NCI-H510A (cell line): ENCODE measurements at places on chromosomes 2 and 18.

- no peak for DNase-seq
Observed at GRCh38 chr2:217398860-217399259, 539.0 kb upstream of the TNP1 start.

DNA sequence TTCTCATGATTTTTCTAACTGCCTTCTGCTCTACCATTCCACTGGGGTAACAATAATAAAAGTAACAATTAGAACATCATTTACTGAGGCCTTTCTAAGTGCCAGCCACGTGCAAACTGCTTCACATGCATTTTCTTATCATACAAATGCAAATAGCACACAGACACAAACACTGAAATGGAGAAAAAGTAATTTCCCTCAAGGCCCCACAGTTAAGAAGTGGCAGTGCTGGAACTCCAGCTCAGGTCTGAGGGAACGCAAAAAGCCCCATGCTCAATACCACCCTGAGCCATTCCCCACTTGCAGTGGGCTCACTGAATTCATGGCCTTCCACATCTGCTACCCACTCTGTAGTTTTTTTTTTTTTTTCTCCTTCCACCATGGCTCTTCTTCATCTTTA lies 140.6 kb downstream of the UPP2 start:
- DNase-seq = no peak

DNA sequence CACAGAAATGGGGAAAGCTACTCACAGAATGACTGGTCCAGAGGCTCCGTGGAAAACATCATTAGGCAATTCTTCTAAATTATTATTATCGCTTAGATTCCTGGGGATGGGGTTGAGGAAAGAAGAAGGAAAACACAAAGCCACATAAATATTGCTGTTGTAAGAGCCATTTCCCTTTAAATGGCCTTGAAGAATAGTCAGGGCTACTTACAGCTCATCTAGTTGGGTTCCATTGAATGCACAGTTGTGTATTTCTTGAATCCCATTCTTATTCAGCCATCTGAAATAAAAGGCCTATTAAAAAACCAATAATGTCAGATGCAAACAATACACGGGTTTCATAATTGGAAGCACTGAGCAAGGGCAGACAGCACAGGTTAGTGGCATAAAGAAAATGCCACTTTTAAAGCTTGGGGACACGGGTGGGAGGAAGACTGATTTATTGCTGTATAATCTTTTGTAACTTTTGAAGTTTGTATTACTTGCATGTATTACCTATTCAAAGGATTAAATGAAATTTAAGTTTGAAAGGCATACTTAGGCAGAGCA lies 171.4 kb downstream of the FSHR start:
- no peak for DNase-seq

DNA sequence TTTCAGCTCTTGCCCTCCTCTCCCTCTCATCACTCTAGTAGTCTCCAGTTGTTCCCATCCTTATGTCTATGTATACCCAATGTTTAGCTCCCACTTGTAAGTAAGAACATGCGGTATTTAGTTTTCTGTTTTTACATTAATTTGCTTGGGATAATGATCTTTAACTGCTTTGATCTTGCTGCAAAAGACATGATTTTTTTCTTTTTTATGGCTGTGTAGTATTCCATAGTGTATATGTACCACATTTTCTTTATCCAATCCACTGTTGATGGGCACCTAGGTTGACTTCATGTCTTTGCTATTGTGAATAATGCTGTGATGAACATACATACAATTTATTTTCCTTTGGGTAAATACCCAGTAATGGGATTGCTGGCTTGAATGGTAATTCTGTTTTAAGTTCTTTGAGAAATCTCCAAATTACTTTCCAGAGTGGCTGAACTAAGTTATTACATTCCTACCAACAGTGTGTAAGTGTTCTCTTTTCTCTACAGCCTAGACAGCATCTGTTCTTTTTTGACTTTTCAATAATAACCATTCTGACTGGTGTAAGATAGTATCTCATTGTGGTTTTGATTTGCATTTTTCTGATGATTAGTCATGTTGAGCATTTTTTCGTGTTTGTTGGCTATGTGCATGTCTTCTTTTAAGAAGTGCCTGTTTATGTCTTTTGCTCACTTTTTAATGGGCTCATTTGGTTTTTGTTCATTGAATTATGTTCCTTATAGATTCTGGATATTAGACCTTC lies 179.6 kb upstream of the SLC39A10 start:
- DNase-seq = no peak

DNA sequence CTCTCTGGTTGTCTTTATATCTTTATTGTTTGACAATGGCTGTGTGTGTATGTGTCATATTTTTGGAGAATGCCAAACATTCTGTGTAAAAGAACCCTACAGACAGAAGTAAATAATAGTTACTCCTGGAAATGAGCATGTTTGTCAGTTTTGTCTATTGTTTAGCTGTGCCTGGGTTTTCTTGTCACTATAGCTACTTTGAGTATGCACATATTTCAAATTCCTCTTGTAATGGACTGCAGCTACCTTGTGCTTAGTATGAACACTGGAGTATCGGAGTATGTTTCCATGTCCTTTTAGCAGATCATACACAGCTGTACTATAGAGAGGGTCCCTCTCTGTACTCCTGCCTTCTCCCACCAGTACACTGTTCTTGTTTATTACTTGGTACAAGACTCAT lies 58.0 kb upstream of the DOCK10 start:
- no peak for DNase-seq

DNA sequence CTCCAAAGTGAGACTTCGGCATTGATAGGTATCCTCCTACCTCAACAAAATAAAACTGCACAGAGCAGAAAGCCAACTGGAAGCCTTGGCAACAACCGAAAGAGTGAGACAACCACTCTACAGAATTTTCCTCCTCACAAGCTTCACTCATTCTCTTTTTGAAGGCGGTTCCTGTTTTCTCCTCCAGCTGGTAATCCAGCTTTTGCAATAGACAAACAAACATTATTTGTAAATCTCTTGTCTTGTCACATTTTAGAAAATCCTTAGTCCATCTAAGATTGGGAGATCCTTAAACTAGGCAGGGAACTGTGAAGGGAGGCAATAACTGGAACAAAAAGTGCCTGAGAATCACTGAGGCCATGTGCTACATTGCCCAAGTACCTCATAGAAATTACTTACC lies 332.4 kb downstream of the BCL11A start:
- DNase-seq = no peak

GRCh38 chr2:29119211-29119610 lies 4.0 kb downstream of the CLIP4 start:
- no peak for DNase-seq

- no peak for DNase-seq
Observed at GRCh38 chr2:30239308-30239985, 8.1 kb downstream of the LBH start.

DNA sequence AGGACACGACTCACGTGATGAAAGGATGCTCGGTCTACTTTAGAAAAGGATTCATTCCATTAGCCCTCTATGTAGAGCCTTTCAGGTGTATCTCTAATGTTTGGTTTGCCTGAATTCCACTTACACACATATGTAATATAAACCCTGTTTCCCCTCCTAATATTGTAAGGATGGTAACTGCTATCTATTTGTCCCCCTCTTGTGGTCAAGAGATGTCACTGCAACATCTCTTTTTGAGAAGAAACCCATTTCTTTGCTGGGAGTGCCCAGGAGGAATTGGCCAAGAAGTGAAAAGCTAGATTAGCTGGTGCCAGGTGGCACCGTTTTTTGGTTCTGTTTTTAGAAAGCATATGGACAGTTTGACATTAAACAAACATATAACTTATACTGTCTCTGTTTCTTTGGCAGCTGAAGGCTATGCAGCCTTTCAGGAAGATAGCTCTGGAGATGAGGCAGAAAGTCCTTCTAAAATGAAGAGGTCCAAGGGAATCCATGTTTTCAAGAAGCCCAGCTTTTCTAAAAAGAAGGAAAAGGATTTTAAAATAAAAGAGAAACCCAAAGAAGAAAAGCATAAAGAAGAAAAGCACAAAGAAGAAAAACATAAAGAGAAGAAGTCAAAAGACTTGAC lies 41.2 kb downstream of the RALBP1 start:
- no peak for DNase-seq

- DNase-seq = no peak
Observed at GRCh38 chr2:165794536-165794928, 485 bp upstream of the GALNT3 start.

- DNase-seq = no peak
Observed at GRCh38 chr2:69947325-69947931, 14.0 kb downstream of the ASPRV1 start.

GRCh38 chr18:76670564-76671288 lies 151.6 kb upstream of the ZNF236 start:
- DNase-seq = no peak

- DNase-seq = no peak
Observed at GRCh38 chr2:3606028-3606369, 11.1 kb downstream of the COLEC11 start.

DNA sequence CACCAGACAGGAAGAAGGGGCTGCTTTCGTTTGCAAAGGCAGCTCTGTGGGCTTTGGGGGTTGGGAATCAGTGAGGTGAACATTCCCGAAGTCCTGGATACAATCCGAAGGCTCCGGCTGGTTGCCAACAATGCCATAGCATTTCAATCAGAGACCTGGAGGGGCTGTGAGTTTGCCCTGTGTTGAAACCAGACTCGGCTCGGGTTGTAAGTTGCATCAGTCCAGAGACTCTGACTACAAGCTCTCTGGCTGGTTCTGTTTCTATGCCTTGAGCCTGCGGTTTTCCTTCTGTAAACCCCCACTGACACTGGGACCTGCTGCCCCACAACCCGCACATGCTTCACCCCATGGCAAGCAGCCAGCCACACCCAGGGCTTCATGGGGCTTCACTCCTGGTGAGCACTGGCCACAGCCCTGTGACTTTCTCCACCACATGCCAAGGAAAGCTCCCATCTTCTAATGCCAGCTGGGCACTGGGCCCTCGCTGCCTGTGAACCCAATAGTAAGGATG lies 85.7 kb upstream of the ODC1 start:
- DNase-seq = no peak

- DNase-seq = no peak
Observed at GRCh38 chr2:181319286-181319685, 137.9 kb upstream of the ITGA4 start.

GRCh38 chr18:70295192-70296188 lies 6.6 kb downstream of the SOCS6 start:
- no peak for DNase-seq

DNA sequence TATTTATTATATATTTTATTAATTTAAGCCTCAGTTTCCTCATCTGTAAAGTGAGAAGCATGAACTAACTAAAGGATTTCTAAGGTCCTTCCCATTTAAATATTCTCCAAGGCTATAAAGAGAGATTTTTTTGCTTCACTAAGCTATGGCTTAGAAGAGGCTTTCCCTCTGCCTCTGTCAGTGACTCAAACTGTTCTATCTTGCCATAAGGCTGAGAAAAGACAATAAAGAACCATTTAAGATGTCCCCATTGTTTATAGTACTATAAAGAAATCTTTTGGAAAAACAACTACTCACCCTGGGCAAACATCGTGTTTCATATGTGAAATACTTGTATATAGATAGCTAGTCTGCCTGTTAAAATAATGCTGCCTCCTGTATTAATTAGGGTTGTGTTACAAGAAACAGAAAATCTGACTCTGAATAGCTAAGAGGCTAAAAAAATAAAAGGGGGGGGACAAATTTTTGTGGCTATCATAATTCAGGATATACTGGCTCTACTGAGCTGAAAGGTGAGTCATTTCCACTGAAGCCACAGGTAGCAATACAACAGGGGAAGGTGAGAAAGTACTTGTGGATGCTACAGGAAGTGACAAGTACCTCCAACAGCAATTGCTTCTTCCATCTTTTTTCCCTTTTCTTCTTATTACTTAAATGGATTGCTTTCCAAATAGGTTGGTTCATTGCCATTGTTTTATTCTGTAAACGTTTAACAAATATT lies 25.4 kb downstream of the EPHA4 start:
- DNase-seq = no peak

DNA sequence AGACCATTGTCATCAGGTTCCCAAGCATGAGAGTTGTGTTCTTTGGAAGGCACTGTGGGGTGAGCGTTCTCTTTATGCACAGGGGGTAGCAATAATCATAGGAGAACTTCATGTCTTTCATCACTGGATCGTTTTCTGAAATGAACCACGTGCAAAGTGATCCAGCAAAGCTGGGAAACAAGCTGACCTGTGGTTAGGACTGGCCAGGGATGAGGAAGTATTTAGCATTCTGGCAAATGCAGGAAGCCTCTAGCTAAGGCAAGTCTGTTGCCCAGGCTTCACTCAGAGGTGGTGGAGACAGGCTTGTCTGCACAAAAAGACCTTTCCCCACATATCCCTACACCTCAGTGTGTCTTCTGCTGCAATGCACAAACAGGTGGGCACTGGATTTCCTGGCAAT lies 58.6 kb downstream of the MMADHC start:
- DNase-seq = no peak

GRCh38 chr2:16729335-16729734 lies 63.7 kb upstream of the CYRIA start:
- DNase-seq = no peak

DNA sequence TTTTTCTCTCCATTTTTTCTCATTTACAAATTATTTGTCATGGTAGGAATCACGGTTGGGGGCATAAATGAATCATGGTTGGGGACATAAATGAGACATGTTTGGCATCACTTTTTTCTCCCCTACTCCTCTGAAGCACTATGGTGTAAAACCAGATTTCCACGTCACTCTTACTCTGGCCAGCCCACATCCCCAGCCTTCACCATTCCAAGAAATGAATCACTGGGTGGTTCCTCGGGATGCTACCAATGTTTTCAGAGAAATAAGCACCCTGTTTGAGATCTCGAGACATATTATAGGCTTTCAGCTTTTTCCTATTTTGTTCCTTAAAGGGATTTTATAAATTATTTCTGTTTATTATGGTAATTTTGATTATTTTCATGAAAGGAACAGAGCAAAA lies 155.0 kb upstream of the SLC8A1 start:
- no peak for DNase-seq

GRCh38 chr2:37026050-37026449 lies 58.1 kb downstream of the HEATR5B start:
- DNase-seq = peak; percentile 7

DNA sequence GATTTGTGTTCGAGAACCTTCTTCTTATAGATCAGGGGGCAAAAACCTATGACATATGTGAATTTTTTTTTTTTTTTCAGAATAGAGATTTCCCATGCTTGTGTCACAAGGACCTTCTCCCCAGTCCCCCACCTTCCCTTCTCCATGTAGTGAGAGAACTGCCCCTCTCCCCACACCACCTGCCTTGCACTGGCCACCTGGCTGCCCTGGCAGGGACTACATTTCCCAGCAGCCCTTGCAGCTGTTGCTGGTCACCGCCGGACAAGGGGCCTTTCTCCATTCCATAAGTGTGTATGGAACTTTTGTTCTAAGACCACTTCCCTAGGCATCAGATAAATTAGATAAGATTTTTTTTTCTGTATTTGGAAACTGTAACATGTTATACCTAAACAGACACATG lies 22.2 kb downstream of the MBP start:
- no peak for DNase-seq

- no peak for DNase-seq
Observed at GRCh38 chr2:218659988-218660358, 490 bp downstream of the BCS1L start.

DNA sequence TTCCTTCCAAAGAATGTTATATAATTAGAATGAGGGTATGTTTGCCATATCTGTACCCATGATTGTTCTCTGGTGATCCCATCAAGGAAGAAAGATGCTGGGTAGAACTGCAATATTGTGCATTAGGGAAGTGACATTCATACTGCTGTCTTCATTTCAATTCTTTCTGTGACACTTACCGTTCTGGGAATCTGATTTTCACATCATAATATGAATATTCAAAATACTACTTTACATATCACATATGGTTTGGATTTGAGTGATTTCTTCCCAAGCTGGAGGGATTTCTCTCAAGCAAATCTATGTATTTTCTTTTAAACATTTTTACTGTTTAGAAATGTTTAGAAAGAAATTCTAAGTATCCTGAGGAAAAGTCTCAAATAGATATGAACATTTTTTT lies 168.4 kb upstream of the DDX18 start:
- DNase-seq = no peak
